ENCODE measurements at places on chromosomes 5 and 9. TPM values are rescaled to one million over a fixed set of nuclear protein-coding genes. Genes with fewer than 3 reads are reported as not detected.

The MYO10 gene
- 51.5 TPM for total RNA-seq

The OR2V1 gene
- not detected for total RNA-seq

GRCh38 chr9:126470241-126470993, 143.3 kb upstream of the LMX1B start:
- no peak for DNase-seq

DNA sequence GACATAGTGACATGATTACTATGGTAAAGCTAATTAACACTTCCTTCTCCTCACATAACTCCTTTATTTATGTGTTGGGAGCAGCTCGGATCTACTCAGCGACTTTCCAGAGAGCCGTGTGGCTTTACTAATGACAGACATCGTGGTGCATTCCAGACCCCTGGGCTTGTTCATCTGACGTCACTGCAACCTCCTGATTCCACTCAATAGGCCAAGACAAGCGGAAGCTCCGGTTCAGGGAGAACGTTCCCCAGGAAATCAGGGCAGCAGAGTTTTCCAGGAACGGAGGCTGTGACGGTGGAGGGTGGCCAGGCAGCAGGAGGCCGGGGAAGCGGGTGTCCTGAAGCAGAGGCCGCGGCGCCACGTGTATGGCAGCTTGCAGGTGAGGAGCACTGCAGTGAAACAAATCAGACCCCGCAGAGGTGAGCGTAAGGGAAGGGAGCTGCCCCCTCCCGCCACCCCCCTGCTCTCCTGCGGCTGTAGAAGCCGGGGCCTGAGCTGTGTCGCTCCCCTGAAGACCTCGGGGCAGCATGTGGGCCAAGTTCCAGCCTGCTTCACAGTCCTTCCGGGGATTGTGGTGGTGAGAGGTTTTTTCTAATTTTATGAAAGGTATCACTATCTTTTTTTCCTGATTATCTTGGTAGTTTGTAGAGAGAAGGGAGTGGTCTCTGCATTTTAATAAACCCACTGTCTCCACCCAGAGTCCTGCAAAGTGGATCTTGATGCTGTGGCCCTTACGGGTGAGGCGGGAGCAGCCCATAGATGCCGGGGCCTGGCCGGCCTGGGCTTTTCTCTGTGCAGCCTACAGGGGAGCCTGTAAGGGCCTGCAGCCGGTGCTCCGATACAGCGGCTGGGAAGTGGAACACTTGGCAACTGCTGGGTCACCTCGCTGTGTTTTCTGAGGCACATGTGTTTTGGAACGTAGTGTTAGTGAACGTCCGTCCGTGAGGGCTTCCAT, 220.4 kb upstream of the IRX4 start:
- no peak for DNase-seq

DNA sequence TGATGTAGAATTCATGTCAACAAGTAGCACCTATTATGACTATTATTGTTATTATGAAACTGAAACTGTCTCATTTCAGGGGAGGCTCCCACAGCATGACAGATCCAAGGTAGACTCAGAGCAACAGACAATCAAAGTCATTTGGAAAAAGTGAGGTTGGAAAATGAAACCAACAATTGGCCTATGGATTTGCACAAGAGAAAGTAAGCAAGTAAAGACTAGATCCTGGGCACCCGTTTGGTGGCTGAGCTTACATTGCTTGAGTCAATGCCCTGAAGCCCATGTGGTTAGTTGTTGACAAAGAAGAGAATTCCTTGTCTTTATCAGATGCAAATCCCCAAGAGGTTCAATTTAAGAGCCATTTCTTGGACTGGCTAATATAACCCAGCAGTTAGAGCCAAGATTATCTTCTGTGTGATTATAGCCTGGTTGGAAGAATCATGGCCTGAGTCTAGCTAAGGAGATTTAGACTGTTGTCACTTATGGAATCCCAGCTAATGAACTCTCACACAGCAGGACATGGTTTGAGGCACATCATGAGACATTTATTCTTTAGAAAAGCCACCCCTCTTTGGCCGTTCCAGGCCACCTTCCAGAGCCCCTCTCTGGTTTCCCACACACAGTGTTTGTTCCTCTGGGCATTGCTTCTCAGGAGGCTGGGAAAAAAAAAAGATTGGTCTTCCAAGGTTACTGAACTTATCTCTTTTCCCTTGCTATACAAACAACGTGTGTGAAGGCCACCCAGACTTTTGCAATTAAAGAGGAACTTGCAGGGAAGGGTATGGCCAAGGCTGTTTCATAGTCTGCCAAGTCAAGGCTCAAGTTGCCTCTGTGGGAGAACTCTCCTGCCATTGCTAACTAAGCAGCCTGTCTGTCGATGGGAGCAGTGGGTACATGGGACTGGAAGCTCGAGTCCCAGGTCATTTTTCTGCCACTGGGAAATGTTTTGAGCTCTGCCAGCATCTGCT, 399.5 kb downstream of the ENC1 start:
- DNase-seq, result no peak
